ENCODE measurements at places on chromosomes 11 and 22.

GRCh38 chr11:18313965-18314763 lies 7.8 kb downstream of the HPS5 start:
- peak; percentile 51 for DNase-seq

DNA sequence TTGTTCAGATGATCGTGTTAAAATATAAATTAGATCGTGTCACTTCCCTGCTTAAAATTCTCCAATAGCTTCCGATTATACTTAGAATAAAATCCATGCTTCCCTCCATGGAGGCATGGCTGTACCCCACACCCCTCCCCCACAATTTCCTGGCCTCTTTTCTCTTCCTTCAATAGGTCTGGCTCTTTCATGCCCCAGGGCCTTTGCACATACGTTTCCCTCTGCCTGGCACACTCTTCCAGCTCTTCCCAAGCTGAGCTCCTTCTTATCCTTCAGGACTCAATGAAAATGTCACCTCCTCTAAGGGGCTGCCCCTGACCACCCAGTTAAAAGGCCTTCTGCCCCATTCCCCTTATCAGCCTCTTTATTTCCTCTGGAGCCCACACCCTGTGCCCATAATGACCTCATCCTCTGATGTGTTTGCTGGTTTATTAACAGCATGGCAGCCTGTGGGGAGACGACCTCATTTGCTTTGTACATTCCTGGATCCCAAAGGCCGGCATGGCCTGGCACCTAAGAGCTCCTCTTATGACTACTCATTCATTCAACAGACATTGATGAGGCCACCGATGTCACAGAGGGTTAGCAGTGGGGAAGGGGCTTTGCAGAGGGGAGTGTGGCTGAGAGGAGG lies 9.0 kb upstream of the FLRT1 start:
- no peak for DNase-seq

DNA sequence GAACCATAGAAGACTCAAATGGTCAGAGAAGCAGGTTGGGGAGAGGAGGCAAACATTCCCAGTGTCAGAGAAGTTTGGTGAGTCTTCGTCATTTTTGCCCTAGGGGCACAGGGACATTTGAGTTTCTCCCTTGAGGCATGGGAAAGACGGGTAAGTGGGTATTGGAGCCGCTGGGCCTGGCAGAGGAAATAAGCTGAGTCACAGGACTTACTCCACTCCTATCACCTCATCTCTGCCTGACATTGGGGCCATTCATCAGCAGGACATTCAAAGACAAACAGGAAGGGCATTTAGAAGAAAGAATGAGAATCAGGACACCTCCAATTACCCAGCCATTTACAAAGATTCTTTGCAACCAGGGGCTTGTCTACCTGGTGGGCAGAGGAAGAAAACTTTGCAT lies 100.7 kb upstream of the SEZ6L start:
- no peak for DNase-seq

DNA sequence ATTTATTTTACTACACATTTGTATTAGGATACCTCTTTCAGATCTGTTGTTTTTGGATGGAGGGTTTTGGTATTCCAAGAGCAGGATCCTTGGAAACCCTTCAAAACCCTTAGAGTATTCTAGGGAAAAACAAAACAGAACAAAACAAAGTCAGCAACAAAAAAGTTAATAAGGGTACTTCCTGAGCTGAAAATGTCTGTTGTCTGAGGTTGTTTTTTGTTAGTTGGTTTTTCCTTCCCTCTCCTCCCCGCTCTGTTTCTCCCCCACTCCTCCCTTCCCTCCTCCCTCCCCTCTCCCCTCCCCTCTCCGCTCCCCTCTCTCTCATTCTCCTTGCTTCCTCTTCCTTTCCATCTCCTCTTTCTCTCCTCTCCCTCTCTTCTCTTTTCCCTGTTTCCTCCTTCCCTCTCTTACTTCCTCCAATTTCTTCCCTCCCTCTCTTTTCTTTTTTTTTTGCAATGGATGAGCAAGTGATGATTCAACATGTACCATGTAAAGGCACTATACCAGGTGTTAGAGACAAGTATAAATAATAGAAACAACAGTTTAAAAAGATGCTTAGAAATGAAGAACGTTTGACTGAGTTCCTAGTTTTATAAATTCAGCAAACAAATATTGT lies 160.6 kb downstream of the TMEM135 start:
- DNase-seq: peak; percentile 13

DNA sequence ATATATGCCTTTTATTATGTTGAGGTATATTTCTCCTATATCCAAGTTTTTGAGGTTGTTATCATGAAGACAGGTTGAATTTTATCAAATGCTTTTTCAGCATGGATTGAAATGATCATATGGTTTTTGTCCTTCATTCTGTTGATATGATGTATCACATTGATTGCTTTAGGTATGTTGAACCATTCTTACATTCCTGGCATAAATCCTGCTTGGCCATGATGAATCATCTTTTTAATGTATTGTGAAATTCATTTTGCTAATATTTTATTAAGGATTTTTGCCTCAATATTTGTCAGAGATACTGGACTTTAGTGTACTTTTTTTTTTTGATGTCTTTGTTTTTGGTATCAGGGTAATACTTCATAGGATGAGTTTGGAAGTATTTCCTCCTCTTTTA lies 283.8 kb upstream of the C11orf87 start:
- DNase-seq: peak; percentile 35
